ENCODE measurements at places on chromosomes 16 and 17. TPM values are rescaled to one million over a fixed set of nuclear protein-coding genes. Genes with fewer than 3 reads are reported as not detected.

DNA sequence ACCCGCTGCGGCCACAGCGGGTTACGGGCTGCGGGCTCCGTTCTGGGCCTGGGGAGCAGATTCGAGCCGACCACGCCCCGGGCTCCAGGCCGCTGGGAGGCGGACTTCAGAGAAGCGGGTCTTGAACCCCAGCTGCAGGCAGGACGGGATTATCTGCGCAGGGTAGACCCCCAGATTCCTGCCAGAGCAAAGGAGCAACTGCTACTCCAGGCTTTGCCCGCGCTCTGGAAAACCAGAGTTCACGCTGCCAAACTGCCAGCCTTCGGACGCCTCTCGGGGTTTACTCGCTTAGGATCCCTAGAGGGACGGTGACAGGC lies 301 bp upstream of the ULK2 start:
- DNase-seq = no peak

DNA sequence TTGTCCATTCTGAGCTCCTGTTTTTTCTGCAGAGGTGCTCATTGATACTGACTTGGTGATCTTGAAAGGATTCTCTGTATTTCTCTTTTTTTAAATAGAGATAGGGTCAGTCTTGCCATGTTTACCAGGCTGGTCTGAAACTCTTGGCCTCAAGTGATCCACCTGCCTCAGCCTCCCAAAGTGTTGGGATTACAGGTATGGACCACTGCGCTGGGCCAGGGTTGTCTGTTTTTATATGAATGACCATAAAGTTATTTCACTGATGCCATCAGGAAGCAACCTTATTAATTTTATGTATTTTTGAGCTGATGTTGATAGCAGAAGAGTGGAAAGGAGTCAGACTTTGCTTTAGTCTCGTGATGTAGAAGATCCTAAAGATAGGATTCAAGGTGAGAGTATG lies 35.7 kb upstream of the METTL9 start:
- no peak for DNase-seq

DNA sequence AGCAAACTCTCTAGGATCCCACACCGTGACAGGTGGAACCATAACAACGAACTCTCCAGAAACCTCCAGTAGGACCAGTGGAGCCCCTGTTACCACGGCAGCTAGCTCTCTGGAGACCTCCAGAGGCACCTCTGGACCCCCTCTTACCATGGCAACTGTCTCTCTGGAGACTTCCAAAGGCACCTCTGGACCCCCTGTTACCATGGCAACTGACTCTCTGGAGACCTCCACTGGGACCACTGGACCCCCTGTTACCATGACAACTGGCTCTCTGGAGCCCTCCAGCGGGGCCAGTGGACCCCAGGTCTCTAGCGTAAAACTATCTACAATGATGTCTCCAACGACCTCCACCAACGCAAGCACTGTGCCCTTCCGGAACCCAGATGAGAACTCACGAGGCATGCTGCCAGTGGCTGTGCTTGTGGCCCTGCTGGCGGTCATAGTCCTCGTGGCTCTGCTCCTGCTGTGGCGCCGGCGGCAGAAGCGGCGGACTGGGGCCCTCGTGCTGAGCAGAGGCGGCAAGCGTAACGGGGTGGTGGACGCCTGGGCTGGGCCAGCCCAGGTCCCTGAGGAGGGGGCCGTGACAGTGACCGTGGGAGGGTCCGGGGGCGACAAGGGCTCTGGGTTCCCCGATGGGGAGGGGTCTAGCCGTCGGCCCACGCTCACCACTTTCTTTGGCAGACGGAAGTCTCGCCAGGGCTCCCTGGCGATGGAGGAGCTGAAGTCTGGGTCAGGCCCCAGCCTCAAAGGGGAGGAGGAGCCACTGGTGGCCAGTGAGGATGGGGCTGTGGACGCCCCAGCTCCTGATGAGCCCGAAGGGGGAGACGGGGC lies 1.3 kb downstream of the SPN start:
- DNase-seq = no peak

- no peak for DNase-seq
Observed at GRCh38 chr16:48081656-48082055, 74.1 kb downstream of the ABCC12 start.

DNA sequence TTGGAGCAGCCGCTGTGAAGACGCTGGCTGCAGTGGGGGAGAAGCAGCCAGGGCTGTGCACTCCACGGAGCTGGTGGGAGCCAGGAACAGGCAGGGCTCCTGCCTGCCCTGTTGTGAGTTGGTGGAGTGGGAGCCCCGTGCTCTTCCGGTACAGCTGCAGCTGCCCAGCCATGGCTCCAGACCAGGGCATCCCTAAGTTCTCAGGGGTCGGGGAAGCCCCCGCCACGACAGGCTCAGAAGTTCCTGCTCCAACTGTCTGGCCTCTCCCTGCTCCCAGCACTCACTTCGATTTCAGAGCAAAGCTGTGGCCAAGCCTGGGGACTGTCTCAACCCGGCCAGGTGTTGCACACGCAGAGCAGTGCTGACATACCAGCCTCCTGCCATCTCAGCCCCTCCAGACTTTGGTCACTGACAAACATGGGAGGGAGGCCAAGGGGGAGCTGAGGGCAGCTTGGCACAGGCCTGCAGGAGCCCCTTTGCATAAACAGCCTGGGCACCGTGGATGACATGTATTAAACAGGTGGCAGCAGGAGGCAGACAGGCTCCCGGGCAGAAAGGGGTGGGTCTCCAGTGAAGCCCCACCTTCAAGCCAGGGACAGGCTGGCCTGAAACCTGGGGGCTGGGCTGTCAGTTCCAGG lies 13.9 kb upstream of the KDM8 start:
- no peak for DNase-seq

GRCh38 chr16:70430667-70431536 lies 8.0 kb downstream of the ST3GAL2 start:
- DNase-seq = no peak

DNA sequence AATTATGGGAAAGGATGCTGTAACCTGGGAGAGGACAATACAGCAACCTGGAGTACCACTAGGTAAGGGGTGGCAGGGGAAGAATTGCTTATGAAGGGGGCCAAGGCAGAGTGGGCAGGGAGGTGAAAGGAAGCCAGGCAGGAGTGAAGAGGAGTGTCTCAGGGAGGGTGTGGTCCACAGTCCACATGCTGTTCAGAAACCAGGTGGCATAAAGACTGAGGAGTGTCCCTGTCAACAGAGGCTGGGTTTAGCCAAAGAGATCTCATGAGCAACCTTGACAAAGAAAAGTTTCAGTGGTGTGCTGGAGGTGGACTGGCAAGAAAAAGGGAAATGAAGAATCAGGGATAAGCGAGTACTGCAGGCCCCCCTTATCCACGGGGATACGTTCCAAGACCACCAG lies 88.4 kb downstream of the SPACA3 start:
- no peak for DNase-seq

- no peak for DNase-seq
Observed at GRCh38 chr16:53018834-53019416, 33.8 kb downstream of the CHD9NB start.

GRCh38 chr17:3547628-3548027 lies 10.0 kb downstream of the TRPV3 start:
- DNase-seq = no peak

Gene EVPL
- not detected for total RNA-seq

Gene FOXL1
- total RNA-seq = 2.0 TPM

Gene KRT27
- not detected for total RNA-seq

Gene FAM20A
- total RNA-seq = 15.9 TPM

Gene BAIAP3
- total RNA-seq = 7.4 TPM

Gene KRTAP4-9
- not detected for total RNA-seq

Gene C17orf50
- 0.74 TPM for total RNA-seq
